ENCODE measurements at places on chromosomes 6 and 20.

- DNase-seq, result no peak
Measured at GRCh38 chr6:47729019-47729418, 30.6 kb downstream of the ADGRF4 start.

GRCh38 chr6:121810158-121811032 lies 374.9 kb downstream of the GJA1 start:
- no peak for DNase-seq

DNA sequence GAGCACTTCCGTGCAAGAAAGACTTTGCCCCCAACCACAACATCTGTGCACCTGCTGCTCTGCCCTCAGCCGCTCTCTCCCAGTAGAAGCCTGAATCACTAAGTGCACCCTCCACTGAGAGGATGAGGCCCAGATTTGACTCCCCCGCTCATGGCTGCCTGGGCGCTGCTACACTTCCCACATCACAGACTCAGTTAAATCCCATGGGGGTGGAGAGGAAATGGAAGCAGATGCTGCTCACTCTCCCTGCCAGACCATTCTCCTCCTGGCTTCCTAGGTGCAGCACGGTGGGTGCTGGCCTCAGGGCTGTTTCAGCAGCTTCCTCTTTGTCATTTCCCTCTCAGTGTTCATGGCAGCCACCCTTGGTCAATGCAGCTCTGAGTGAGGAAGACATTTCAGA lies 4.8 kb downstream of the CST5 start:
- DNase-seq, result peak; percentile 57

DNA sequence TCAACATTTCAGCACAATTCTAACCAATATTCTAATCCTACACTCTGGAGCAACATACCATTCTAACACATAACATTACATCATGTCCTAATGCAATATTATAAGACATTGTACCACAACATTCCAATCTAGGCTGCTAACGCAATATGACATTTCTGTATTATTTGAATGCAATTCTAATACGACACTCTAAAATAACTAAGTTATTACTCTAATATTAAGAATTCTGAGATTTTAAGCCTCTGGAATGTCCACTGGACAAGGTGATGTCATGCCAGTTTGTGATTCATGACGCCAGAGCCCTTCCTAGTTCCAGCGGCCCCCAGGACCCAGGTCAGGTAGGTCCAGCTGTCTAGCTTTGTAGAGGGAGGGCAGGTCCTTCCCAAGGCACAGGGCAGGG lies 69.7 kb upstream of the SIRPA start:
- no peak for DNase-seq

GRCh38 chr6:90739802-90740201 lies 152.9 kb upstream of the MAP3K7 start:
- peak; percentile 82 for DNase-seq

DNA sequence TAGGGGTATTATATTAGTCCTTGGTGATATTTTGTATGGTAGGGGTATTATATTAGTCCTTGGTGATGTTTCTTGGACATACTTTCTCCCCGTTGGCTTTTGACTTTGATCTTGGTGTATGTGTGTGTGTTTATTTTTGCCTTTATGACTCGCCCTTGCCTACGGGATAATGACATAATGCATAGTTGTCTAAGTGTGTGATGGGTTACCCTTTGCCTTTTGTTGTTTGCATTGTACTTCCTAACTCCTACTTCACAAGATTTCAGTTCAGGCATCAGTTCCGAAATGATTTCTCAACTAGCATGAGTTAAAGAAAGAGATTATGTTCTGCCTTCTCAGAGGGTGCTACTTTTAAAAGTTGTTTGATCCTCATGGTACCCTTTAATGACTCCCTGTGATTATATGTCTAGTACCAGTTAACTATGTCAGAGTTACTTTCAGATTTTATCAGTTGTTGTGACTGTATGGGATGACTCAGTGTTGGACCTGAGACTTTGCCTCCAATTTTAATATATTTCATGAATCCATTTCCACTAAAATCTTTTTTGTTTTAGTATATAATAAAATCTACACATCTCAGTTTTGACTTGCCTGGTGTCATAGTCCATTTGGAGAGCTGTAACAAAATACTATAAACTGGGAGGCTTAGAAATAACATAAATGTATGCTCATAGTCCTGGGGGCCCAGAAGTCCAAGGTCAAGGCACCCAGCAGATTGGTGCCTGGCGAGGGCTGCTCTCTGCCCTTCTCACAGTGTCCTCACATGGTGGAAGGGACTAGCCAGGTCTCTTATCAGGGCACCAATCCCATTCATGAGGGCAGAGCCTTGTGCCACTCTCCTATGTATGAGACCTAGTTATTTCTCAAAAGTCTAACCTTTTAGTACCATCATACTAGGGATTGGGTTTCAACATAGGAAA lies 34.1 kb downstream of the CDYL start:
- no peak for DNase-seq

DNA sequence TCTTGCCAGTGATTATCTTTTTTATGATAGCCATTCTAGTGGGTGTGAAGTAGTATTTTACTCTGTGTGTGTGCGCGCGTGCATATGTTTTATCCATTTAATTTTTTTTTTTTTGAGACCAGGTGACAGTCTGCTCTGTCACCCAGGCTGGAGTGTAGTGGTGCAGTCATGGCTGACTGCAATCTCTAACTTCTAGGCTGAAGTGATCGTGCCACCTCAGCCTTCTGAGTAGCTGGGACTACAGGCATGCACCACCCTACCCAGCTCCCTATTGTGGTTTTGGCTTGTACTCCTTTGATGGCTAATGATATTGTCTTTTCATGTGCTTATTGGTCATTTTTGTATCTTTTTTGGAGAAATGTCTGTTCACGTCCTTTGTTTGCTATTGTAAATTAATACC lies 33.3 kb downstream of the ITCH start:
- no peak for DNase-seq

GRCh38 chr6:57104336-57104735 lies 14.3 kb downstream of the ZNF451 start:
- no peak for DNase-seq

DNA sequence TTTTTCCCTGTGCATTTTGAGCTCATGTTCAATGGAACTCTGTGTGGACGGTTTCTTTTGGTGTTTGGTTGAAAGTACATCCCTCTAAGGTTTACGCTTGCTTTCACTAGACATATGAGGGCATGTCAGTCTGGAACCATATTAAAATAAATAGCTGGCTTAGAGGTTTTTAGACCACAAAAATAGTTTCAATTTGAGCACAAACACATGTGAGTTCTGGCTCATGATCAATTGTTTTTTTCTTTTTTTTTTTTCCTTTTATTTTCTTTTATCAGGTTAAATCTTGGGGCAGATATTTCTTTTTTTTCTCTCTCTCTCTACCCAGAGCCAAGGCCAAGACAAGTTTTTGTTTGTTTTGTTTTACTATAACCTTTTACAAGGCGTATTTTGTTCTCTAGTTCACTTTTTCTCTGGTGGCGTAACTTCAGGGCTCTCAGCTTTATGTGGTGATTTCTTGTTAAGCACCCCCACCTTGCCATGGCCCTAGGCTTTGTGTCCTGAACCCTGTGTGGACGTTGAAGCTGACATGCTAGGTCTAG lies 92.9 kb downstream of the SHLD1 start:
- DNase-seq, result no peak

- no peak for DNase-seq
Measured at GRCh38 chr20:59316911-59317731, 16.7 kb downstream of the EDN3 start.

DNA sequence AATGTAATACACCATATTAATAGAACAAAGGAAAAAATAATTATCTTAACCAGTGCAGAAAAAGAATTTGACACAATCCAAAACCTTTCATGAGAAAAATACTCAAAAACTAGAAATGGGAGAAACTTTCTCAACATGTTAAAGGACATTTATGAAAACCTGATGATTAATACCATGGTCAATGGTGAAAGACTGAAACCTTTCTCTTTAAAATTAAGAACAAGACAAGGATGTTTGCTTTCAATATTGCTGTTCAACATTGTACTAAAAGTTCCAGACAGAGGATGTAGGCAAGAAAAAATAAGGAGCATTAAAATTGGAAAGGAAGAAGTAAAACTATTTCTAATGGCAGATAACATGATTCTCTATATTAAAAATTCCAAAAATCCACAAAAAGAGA lies 981.3 kb upstream of the FLRT3 start:
- DNase-seq, result no peak

DNA sequence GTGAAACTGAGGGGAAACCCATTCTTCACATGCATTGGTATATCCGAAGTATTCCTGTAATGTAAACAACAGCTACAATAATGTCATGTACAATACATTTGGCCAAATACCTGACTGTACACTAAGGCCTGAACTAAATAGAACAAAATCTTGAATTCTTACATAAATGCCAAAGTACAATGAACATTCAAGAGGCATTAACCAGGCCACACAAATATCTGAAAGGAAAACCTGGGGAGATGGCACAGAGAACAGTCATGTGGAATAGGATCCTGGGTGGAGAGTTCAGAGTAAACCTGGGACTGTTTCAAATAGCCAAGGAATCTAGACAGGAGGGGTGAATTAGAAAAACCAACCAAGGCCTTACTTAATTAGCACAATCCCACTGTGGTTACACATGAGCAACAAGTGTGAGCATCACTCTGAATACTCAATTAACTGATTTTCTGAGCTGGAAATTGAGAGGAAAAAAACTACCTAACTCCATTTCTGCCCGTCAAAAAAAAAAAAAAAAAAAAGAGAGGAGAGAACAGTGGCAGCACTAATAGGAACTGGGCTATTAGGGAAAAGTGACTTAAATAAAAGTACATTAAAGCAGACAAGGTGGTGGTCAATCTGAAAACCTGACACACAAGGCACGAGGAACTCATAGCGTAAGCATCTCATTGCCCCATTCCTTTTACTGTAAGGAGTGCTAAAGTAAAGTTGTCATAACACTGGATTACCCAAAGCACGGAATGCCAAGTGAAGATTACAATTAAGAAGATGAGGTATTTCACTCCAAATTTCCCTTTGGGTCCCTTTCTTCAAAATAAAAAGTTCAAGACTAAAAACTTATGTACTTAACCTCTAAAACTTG lies 10.9 kb downstream of the SNX5 start:
- no peak for DNase-seq

- DNase-seq, result no peak
Measured at GRCh38 chr6:80478030-80478429, 371.6 kb downstream of the BCKDHB start.

DNA sequence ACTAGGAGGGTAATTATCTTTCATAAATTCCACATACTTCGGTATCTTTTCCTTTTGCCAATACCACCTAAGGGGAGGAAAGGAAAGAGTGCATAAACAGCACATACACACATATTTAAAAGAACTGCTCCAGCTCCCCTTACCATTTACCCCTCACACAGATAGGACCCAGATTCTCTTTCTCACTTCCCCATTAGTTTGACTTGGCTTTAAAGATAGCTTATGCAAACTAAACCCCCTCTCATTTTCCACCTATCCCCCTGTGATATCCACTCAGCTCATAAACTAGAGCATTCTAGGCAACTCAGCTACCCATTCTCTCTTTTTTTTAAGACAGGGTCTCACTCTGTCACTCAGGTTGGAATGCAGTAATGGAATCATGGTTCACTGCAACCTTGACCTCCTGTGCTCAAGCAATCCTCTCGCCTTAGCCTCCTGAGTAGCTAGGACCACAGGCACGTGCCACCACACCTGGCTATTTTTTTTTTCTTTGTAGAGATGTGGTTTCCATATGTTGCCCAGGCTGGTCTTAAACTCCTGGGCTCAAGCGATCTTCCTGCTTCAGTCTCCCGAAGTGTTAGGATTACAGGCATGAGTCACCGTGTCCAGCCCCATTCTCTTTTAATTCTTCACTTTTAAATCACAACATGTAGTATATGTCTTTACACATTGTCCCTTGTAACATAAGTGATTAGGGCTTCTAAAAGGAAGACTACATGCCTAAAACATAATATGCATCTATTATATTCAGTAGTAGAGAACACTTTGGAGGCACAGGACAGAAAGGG lies 4.0 kb downstream of the FUCA2 start:
- no peak for DNase-seq

GRCh38 chr20:6480328-6481200 lies 286.9 kb upstream of the BMP2 start:
- no peak for DNase-seq

GRCh38 chr6:514396-514978 lies 122.9 kb downstream of the IRF4 start:
- DNase-seq, result no peak

DNA sequence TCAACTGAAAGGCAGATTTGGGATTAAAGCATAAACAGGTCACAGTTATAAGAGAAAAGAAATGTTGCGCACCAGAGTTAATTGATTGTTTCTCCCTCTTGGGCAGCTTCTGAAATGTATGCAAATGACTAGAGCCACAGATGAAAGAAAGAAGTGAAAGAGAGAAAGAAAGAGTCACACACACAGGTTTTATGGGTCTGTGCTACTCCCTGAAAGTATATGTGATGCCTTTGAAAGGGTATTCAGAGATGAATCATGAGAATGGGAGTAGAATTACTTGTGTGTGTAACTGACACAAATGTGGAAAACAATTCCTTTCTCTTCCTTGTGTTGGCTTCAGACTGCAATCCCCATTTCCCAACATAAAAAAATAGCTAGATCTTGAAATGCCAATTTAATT lies 196.9 kb downstream of the FOXA2 start:
- DNase-seq, result no peak

DNA sequence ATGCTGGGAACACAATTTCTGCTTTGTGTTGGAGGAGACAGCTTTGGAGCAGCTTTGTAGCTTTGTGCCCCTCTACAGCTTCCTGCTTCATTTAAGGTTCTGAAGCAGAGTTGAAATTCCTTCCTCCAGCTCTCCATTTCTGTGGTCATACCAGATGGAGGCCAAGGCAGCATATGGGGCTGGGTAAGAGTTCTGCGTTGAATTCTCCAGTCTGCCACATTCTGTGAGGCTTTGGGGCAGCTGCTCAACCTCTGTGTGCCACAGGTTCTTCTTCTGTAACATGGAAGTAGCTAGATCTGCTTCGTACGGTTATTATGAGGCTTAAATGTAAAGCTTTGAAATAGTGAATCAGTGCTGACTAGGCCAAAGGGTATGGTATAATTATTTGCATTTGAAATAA lies 2.9 kb upstream of the TRIM26 start:
- no peak for DNase-seq

DNA sequence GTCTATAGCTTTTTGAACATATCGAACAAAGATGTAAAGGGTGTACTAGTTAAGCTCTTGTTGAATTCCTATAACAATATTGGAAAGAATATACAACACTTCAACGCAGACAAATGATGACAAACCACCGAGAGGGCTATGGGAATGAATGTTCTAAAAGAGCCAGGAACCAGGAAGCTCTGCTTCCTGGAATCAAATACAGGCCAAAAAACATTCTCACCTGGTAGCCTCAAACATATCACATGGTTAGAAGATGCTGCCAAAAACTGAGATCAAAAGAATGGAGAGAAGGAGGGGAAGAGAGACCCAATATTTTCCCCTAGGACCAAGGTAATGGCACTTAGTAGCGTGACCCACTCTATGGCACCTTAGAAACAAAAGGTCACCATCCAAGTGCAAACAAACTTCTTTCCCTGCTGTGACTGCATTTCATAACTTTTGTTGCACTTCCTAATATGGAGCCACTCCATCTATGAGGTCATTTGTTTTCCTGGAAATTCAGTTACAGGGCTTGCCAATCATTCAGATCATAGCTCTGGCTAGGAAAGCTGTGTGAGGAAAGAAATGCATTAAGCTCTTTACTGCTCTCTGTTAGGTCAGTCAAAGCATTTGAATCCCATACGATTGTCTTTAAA lies 199.2 kb upstream of the NT5E start:
- no peak for DNase-seq

GRCh38 chr20:33803921-33804337 lies 7.2 kb upstream of the CHMP4B start:
- no peak for DNase-seq

Measured in lower leg skin (tissue), 4 donors.